ENCODE measurements at places on chromosomes 12 and 14.

GRCh38 chr12:88579601-88580050 is 645 bp downstream of the KITLG start:
- no peak for DNase-seq

- peak; percentile 86 for DNase-seq
Measured at GRCh38 chr12:62785941-62786559, 148.9 kb downstream of the PPM1H start.

DNA sequence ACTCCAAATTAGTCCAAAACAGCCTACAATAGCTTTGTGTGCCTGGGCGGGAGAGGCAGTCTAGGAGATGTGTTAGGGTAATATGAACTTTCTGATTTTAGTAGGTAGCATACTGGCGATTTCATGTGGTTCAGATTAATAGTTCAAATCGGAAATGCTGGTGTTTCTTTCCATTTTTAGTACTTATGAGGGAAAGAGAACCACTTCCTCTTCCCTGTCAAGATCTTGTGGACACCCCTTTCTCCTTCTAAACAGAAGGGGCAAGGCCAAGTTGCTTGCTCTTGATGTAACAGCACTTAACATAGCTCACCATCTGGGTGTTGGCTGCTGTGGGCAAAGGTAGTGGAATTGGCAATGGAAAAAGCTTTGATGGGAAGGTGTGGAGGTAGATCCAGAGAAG is 32.2 kb upstream of the IGF1 start:
- DNase-seq = no peak

DNA sequence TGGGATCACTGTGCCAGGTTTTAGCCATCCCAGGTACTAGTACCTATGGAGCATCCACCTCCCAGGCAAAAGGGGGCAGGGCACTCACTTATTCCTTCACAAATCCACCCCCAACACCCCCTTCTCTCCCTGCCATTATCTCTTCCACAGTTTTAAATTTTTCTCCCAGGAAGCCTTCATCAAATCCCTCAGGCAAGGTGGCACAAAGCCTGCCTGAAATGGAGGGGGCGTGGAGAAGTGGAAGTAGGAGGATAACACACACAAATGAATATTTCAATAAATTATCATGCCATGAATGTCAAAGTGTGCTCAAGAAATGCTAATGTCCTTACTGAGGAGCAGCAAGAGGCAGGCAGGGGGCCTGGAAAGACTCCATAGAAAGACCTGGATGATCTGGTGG is 4.7 kb upstream of the CHST11 start:
- DNase-seq = no peak
